ENCODE measurements at places on chromosomes 4 and X. TPM values are rescaled to one million over a fixed set of nuclear protein-coding genes. Genes with fewer than 3 reads are reported as not detected.

Gene ARHGAP36
- total RNA-seq, result not detected

DNA sequence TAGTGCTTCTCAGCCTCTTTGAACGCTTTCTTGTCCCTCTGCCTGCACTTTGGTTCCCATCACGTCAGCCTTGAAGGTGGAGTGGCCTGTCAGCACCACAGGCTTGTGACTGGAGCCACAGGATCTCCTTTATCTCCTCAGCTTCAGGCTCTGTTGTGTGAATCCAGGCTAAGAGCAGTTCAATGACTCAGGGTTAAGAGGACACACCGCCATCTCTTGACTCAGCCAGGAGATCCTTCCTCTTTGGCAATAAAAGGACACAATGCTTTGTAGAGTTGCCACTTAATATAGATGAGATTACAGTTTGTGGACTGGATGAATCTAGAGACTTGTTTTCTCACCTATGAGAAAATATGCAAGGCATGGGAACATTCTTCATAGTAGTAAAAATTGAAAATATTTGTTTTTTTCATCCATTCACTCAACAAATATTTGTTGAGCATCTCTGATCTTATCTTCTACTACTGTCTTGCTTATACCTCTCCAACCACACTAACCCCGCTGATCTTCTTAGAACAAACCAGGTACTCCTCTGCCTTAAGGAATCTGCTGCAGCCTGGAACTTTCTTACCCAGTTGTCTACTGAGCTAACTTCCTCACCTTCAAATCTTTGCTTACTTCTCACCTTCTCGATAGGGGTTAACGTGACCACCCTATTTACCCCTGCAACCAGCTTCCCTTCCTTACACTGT is 62.3 kb downstream of the UCHL1 start:
- peak; percentile 57 for DNase-seq

Gene ATP2B3
- not detected for total RNA-seq

Gene NPY2R
- total RNA-seq, result not detected

Gene CHIC1
- 8.9 TPM for total RNA-seq

Gene DMP1
- total RNA-seq, result not detected

Gene FAM9B
- 0.13 TPM for total RNA-seq

- DNase-seq, result no peak
Measured at GRCh38 chr4:82256718-82257117, 117.1 kb downstream of the HNRNPD start.

Gene P2RY8
- not detected for total RNA-seq

DNA sequence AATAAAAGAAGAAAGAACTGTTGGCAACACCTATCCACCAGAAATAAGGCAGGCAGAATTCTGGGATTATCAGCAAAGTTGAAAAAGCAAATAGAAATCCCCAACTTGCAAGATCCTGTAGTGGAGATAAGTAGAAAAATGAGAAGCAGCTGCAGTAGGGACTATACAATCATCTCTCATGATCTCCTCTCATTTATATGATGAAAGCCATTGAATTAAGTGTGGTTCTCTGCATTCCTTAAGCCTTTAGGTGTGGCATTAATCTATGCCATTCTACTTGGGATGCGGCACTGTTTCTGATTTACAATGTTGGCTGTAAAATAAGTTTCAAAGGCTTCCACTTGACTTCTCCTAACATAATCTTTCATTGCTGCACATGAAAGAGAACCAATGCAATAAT is 869.8 kb downstream of the TRAM1L1 start:
- no peak for DNase-seq

DNA sequence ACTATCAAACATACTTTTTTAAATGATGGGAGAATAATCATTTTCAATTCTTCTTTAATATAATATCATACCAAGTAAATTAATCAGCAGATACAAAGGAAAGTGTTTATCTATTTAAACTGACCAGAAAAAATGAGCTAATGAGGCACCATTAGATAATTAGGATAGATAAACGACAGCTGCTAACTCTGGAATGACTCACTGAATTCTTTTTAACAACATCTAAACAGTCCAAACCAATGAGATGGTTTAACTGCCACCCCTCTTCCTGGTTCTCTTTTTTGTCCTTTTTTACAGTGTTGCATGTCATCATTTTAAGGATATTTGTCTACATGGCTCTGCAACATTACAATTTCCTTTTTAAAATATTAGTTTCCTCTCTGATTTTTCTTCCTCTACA is 41.6 kb downstream of the UNC5C start:
- DNase-seq, result no peak

GRCh38 chr4:43014256-43014655 is 121.7 kb downstream of the GRXCR1 start:
- DNase-seq, result no peak

Gene TMPRSS11D
- total RNA-seq, result not detected

- no peak for DNase-seq
Measured at GRCh38 chr4:52873861-52874343, 11.8 kb downstream of the RASL11B start.

Gene GPR173
- not detected for total RNA-seq

DNA sequence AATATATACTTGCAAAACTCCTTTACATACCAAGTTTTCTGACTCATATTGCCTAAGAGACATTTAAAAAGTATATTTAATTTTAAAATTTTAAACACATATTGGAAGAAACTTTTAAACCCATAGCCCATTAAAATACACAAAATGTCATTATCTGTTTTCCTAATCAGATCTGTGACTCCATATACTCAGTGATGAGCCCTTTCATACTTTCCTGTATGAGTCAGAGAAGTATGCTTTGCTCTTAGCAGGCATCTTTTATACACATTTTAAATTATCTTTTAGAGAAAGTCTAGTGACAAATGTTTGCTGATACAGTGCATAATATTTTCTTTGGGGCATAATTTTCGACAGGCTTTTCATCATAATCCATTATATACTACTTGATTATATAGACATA is 26.4 kb downstream of the SPIN3 start:
- DNase-seq, result no peak

- no peak for DNase-seq
Measured at GRCh38 chrX:97145934-97146333, 262.2 kb downstream of the RPA4 start.

- no peak for DNase-seq
Measured at GRCh38 chr4:128735714-128736113, 73.8 kb upstream of the JADE1 start.

Gene SSX2B
- not detected for total RNA-seq

Gene COX7B2
- 0.45 TPM for total RNA-seq

Gene SCML2
- total RNA-seq, result 3.4 TPM

DNA sequence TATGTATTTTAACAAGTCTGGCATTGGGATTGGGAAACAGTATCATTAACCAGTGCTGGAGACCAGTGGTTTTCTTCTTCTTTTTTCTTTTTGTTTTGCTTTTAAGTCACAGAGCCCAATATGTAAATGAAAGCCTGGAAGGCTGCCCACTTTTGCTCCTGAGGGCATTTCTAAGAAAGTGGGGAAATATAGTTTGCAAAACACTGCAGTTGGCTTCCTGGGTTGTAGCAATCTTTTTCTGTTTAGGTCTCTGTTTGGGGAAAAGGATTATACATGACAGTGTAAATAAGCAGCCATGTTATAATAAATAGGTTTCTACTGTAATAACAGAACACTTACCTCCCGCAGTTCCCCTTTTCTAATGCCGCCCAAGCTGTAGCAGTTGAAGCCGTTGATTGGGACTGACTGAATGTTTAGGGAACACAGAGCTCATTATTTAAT is 105.5 kb downstream of the TMEM164 start:
- no peak for DNase-seq

DNA sequence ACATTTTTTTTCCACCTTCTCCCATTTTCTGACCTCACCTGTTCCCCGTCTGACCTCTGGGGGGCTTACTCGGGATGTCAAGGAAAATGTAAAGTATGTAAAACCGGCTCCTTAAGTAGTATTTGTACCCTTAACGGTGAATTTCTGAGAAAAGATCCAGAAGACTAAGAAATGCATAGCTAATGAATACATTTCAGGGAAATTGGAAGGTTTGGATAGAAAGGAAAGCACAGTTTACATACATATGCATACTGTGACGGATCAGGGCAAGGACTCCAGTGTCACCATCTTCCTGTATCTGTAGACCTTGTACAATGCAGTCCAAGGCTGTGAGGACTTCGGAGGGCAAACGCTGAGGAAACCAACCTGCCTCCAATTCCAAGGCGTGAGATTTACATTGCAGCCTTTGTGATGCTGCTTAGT is 2185.9 kb upstream of the TENM3 start:
- DNase-seq, result peak; percentile 10

Gene BANK1
- not detected for total RNA-seq
